Fibroblast of skin of left quadriceps (primary cell): ENCODE measurements at places on chromosomes 1 and 21.

DNA sequence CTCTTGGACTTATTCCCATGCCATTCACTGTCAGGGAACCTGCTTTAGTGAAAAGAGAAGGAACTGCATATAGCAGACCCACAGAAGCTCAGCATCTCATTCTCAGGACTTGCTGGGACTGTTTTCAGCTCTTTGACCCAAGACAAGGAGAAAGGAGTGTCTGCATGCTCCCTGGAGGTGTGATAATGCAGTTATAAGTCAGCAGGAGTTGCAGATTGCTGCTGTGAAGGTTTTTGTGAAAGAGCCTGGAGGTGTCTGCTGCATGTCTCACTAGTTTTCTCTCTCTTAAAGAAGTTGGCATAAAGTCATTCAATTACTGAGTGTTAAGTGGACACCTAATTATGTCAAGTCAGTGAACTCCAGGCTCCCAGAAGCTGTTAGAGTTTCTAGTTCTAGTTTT lies 343.4 kb downstream of the BRINP2 start:
- DNase-seq = no peak

DNA sequence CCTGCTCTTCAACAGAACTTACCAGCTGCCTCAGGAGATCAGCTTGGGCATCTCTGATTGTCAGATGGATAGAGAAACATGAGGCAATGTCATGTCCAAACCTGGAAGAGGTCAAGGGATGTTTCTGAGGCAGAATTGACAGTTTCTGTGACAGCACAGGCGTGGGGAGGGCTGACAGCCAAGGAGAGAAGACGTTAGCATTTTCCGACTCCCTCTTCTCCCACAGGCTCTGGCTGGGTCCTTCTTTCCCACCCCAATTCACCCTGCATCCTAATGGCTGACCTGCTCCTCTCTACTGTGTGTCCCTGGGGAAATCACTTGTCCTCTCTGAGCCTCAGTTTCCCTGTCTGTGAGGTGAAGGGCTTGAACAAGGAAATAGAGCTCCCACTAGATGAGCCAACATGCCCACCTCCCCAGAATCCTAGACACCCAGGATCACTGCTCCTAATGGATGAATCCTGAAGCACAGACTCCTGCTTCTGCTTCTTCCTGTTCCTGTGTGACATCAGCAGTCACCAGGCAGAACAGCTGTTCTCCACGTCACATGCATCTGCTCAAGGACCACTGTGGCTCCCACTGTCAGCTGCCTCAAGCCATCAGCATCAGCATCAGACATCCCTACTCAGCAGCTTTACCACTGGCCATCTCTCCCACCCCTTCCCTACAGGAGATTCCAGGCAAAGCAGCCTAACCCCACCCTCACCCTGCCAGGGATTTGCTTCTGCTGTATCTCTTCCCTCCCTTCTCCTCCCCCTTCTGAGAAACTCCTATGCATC lies 408.0 kb downstream of the MATN1 start:
- no peak for DNase-seq

DNA sequence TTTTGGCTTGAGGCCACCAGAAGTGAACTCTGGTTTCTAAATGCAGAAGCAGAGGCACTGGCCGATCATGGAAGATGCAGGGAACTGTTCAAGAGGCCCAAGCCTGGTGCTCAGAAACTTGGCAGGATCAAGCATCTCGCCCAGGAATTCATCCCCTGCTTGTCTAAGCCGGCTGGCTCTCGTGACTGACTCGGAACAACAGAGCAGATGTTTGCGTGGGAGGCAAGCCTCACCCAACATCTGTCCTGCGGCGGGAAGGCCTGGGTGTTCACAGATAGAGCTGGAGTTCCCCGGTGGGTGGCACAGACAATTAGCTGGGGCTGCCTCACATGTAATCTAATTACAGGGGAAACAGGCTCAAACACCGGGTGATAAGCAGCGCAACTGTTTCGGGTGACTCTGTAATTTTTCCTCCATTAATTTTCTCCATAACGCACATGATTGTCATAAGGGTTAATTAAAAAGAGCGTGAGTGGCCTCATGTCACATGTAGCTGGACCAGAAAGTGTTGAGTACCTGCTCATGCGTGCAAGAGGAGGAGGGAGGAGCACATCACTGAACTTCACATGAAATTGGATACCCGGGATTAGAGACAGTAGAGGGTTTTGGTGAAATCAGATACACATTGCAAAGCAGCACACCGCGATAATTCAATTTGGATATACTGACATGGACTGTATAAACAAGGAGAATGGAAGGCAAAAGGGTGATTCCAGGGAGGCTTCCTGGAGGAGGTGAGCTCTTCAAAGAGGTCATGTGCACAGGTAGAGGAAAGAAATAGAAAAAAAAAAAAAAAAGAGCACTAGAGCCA lies 180.0 kb downstream of the ETS2 start:
- peak; percentile 93 for DNase-seq

- DNase-seq = no peak
Observed at GRCh38 chr1:59714219-59714618, 100.5 kb upstream of the HOOK1 start.

DNA sequence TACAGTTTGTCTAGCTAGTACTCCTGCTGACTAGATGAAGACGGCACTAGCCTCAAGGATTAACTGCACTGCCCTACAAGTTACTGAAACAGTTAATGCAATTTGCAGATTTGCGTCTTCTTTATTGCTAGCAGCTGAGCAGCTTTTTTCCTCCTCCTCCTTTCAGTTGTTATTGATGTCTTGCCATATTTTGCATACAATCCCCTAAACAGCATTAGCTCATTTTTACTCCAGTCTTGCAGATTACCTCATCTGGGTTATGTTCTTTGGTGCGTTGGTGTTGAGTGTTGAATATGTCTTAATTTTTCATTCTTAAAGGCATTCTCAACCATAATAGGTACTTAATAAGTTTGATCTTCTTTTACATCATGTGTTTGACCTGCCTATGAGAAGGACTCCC lies 363.4 kb upstream of the LYPLAL1 start:
- no peak for DNase-seq

DNA sequence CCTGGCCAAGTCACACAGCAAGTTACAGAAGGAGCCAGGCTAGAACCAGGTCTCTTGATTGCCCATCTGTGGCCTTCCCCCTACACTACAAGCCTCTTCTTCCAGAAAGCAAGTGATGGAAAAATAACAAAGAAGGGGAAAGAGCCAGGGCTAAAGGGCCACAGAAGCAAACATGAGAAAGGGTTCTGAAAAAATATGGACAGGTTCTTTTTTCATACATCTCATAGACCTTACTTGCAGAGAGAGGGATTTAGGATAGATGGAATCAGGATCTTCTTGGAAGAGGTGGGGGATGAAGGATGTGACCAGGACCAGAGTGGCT lies 3.2 kb downstream of the RHBG start:
- DNase-seq = no peak

DNA sequence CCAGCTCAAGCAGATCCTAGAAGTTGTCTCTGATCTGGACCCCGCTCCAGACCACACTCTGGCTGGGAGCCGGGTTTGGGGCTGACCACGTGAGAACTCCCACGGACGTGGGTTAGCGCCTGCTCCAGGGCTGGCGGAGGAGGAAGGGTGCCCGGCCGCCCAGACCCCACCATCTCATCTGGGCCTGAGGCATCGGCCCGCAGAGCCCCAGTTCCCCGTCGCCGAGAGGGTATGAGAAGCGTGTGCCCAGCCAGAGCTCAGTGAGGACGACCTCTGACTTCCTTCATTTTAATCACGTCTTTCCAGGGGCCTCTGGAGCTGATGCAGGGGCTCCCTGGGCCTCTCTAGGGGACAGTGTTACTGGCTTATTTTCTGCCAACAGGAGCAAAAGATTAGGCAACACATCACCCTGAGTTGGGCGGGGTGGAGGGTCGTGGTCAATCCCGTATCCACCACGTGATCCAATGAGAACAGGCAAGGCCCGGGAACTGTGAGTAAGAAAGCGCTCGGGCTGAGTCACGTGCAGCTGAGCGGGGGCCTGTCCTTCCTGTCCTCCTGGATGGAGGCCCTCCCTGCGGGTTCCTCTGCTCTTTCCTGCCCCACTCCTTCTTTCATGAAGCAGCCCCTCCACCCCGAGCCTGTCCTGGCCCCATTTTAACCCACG lies 81.1 kb downstream of the SIK1 start:
- no peak for DNase-seq

DNA sequence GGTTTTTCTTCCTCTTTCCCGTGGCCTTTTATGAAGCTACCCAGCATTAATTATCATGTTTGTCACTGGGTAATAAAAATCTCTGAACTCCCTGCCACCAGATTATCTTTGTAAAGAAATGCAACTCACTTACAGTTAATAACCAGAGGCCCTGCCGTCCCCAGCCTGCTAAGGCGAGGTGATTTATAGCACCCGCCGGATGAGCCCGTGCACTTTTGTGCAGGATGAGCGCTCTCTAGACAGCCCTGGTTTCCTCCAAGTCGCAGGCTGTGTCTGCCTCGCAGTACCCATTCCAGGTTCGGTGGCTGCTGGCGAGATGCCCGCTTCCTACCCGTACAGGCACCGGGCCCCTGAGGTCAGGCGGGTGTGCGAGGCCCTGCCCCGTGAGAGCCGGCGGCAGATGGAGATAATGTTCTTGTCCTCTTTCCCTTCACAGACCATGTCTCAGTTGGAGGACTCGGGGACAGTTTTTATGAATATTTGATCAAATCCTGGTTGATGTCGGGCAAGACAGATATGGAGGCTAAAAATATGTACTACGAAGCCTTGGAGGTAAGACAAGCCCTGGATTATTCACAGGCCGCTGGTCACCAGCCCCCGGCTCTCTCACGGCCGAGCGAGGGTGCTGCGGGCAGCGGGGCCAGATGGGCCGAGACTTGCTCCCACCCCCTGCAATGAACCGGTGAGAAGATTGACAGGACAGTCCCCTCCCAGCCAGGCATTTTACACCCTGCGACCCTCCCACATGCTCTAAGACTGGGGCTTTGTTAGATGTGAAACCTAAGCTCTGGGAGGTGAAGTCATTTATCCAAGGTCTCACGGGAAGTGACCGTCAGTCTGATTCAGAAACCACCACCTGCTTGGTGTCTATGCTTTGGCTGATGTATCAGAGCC lies 28.5 kb upstream of the SELENON start:
- no peak for DNase-seq

- no peak for DNase-seq
Observed at GRCh38 chr1:90371448-90371813, 345.7 kb downstream of the BARHL2 start.

GRCh38 chr1:45401524-45401923 lies 61.3 kb upstream of the MUTYH start:
- no peak for DNase-seq

GRCh38 chr1:201060586-201060985 lies 37.1 kb upstream of the KIF21B start:
- no peak for DNase-seq

DNA sequence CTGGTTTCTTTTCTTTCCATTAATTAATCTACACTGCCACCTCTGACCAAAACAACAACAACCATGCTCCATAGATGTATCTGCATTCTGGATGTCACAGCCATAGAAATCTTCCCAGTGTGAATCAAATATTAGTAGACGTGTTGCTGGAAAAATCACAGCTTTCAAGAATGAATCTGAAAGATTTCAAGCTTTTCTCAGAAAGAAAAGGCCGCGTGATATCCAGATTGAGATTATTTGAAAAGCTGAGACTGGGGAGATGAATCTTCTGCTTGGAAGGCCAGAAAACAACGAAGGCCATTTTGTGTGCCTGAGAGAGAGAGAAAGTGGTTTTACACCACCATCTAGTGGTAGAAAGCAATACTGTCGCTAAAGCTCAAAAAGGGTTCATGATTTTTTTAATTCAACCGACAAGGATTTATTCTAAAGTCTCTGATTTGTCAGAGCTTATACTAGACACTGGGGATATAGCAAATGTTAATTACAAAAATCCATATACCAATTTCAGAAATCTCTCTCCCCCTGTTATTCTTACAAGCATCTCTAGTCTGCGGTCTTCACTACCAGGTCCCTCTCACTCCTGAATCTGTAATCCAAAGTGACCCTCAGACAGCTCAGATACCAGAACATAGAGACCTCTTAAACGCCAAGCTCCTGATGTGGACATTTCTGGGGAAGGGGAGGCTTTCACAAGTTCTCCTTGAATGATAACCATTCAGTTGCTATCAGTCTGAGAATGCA lies 87.5 kb upstream of the SGIP1 start:
- peak; percentile 58 for DNase-seq

- DNase-seq = no peak
Observed at GRCh38 chr21:37552496-37553029, 186.0 kb downstream of the DYRK1A start.

DNA sequence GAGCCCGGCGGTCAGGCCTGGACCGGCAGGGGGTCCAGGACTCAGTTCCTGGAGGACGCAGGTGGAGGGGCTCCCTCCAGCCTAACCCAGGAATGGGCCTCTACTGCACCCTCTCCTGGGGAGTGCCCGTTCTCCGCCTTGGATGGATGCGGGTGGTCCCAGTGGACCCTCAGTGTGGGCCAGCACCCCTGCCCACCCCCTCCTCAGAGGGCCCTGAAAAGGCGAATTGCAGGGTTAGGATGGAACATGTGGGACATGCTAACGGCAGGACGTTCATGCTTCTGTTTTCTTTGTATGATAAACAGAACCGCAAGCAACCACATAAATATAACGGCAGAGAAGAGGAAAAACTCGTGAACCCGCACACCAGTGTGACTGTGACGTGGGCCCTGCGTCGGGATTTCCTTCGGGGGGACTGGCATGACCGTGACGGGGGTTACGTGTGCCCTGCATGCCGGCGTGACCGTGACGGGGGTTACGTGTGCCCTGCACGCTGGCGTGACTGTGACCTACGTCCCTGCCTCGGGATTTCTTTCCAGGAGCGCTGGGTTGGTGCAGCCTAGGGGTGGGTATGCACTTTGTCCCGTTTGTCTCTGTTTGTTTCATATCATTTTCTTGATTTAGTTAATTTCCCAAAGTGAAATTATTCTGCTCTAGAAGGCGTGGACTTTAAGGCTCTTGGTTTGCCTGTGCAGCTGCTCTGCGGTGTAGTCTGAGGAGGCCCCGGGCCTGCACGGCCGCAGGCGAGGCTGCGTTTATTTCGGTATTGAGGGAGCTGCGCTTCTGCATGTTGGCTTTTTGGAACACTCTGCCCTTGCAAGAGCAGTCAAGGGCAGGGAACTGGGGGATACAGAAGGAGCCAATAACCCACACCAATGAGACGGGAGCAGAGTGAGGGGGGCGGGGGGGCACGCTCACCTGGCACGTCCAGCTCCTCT lies 3.1 kb downstream of the FTCD start:
- no peak for DNase-seq

DNA sequence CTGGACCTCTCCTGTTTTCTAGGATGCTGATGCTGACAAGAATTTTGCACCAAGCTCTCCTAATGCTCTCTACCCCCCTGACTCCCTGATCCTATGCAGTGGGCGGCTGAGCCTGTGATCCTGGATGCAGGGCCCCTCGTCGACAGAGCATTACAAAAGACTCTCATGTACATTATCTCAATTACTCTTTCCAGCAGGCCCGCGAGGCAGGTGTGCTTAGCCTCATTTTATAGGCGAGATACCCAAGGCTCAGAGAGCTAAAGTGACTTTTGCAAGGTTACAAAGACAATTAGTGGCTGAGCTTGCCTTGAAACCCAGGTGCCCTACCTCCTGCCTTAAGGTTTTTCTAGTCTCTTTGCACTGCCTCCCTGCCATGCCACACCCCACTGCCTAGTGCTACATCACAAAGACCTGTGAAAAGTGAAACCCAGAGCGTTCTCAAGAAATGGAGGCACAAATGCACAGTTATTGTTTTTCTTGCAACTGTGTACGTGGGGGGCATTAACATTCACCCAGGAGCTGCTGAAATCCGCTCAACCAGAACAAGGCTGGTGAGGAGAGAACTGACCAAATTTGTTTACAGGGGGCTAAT lies 10.0 kb upstream of the C8A start:
- no peak for DNase-seq

GRCh38 chr1:11680270-11681070 lies 478 bp downstream of the MAD2L2 start:
- peak; percentile 11 for DNase-seq

- DNase-seq = no peak
Observed at GRCh38 chr21:16040601-16041000, 310.8 kb downstream of the USP25 start.
